Cardiac muscle cell (in vitro differentiated cells and primary cell): ENCODE measurements at places on chromosomes 7 and 10.
A peak's percentile ranks its signal among the peaks of the same experiment; 100 is the strongest.

GRCh38 chr7:7670490-7670889 lies 29.9 kb downstream of the UMAD1 start:
- no peak overlapping the region for H3K27ac ChIP-seq
- no peak for DNase-seq
- H3K36me3 ChIP-seq: no peaks in the 10 kb centered on the region
- H3K4me3 ChIP-seq: no peak overlapping the region
- H3K27me3 ChIP-seq: no peaks in the 10 kb centered on the region

GRCh38 chr7:55255496-55256445 lies 109.4 kb upstream of the LANCL2 start:
- H3K36me3 ChIP-seq: no peaks in the 10 kb centered on the region
- no peak overlapping the region for H3K27ac ChIP-seq
- DNase-seq: peak; percentile 86
- no peaks in the 10 kb centered on the region for H3K4me1 ChIP-seq

DNA sequence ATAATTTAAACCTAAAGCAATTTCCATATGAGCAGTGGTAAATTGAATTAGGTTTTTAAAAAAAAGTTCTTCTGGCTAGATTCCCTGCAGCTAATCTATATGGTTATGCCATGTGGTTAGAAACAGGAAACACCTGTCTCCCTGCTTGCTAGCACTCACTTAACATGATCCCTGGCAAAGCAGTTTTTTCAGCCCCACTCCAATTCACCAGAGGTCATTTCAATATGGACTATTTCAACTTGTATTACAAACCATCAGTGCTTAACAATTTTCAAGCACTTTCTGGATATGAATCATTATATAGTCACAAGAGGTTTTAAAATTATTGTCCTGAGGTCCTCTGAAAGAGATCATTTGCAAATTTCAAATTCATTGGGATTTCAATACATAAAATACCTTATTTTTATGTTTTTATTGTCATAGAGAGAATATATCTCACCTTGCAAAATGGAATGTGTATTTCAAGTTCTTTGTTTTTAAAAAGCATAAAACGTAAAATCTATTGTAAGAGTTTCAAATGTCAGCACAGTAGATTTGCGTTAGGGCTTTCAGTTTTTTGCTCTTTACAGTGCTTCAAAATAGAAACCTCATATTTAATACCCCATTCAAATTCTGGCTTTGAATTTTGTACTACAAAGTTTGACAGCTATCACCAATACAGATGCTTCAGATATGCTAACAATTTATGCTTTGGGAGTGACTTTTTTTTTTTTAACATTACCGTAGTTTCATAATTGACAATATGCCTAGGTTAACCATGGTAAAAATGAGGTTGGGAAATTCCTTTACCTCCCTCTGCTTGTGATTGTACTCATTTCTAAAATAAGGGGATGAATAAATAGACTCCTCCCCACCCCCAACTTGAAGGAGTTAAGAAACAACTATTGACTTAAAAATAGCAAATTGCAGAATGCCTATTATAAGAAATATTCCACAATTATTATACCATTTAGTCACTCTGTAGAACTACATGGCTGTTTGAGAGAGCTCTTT lies 117.5 kb upstream of the HGF start:
- no peak overlapping the region for H3K27ac ChIP-seq
- no peak overlapping the region for H3K4me3 ChIP-seq
- no peaks in the 10 kb centered on the region for H3K4me1 ChIP-seq
- peak; percentile 48 for DNase-seq

GRCh38 chr10:3990307-3990706 lies 205.3 kb upstream of the KLF6 start:
- no peak for DNase-seq
- H3K27ac ChIP-seq: no peak overlapping the region
- no peaks in the 10 kb centered on the region for H3K4me1 ChIP-seq
- no peaks in the 10 kb centered on the region for H3K27me3 ChIP-seq
- H3K4me3 ChIP-seq: no peak overlapping the region

DNA sequence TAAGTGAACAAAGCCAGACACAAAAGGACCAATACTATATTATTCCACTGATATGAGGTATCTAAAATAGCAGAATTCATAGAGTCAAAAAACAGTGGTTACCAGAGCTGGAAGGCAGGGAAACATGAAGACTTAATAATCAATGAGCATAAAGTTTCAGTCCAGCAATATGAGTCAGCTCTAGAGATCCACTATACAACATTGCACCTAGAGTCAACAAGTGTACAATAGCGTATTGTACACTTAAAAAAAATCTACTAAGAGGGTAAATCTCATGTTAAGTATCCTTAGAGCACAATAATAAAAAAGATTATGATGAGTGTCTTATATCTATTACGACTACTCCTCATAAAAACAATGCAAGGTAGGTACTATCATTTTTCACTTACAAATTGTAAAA lies 36.1 kb downstream of the C10orf90 start:
- no peak overlapping the region for H3K27ac ChIP-seq
- H3K4me1 ChIP-seq: no peaks in the 10 kb centered on the region
- H3K27me3 ChIP-seq: no peaks in the 10 kb centered on the region
- H3K4me3 ChIP-seq: no peak overlapping the region
- no peak for DNase-seq

DNA sequence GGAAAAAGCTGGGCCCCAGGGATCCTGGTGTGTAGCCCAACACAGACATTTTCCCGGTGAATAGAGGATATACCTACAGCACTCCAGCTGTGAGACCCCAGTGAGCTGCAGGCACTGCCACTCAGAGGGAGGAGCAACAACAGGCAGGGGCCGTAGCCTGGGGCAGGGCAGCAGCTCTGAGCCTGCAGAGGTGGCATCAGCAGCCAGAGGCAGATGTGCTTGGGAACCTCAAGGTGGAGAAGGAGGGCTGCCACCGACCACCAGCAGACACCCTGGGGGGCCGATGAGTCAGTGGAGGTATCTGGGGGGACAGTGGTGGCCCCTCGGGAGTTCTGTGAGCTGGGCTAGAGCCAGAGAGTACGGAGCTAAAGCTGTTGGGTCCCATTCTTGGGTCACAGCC lies 110.2 kb upstream of the GDF10 start:
- H3K27ac ChIP-seq: no peak overlapping the region
- H3K27me3 ChIP-seq: no peaks in the 10 kb centered on the region
- DNase-seq: no peak
- H3K4me3 ChIP-seq: no peak overlapping the region
- H3K4me1 ChIP-seq: no peaks in the 10 kb centered on the region

- H3K4me3 ChIP-seq: no peak overlapping the region
- DNase-seq: no peak
- no peaks in the 10 kb centered on the region for H3K36me3 ChIP-seq
These were observed 69.2 kb downstream of the PRTFDC1 start for GRCh38 chr10:24883176-24883575.

GRCh38 chr10:96014473-96015102 lies 28.8 kb upstream of the CCNJ start:
- H3K27me3 ChIP-seq: no peaks in the 10 kb centered on the region
- H3K27ac ChIP-seq: no peak overlapping the region
- no peak overlapping the region for H3K4me3 ChIP-seq
- no peaks in the 10 kb centered on the region for H3K36me3 ChIP-seq
- no peak for DNase-seq

GRCh38 chr7:8371742-8372141 lies 61.7 kb upstream of the NXPH1 start:
- no peak overlapping the region for H3K4me3 ChIP-seq
- DNase-seq: no peak
- H3K27me3 ChIP-seq: no peaks in the 10 kb centered on the region
- no peaks in the 10 kb centered on the region for H3K36me3 ChIP-seq
- no peak overlapping the region for H3K27ac ChIP-seq

DNA sequence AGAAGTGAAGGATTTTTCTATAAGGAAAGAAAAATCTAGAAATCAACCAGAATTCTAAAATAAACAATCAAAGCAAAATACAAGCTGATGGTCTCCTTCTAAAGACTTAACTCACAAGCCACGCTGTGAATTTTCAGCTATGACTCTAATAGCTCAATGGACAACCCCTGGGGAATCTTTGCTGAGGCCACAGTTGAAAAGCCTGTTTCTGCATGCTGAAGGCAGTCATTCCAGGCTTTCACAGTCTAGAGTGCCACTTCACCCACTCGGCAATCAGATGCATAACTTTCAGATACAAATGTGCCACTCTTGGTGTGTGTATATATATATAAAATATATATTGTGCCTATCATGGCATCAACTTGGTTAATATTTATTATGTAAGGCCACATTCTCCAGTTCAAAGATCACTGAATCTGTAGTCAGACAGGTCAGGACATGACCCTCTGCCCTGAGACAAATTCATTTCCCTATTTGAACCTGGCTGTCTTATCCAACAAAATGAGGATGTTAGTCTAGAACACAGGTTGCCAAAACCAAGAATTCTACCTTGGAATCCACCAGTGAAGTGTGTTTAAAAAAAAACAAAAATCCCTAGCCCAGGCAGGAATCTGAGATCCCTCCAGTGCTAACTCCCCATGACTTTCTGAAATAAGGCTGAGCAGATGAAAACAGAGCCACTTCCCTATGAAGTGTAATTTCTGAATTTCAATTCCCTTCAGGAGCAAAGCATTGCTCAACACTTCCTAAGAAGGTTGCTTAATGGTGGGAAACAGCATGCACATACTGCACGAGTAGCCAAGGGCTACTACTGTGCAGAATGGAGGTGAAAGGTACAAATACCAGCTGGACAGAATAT lies 9.9 kb downstream of the LIPA start:
- no peak for DNase-seq
- no peak overlapping the region for H3K4me3 ChIP-seq
- H3K36me3 ChIP-seq: no peaks in the 10 kb centered on the region
- H3K27ac ChIP-seq: no peak overlapping the region
- H3K4me1 ChIP-seq: no peaks in the 10 kb centered on the region

DNA sequence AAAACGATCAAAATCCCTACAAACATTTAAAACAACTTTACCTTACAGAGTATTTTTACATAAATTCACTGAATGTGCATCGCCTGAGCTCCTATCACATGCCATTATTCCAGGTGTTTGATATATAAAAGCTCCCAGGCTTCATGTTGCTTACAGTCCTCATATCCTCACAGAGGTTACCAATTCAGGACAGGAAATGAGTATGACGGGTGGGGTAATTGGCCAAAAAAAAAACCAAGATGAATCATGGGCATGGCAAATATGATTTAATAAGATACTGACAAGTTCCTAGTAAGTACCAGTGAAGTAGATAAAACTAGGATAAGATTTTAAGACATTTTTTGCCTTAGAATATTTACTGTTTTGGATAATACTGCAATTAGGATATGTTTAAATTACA lies 135.8 kb downstream of the KMT2E start:
- H3K27me3 ChIP-seq: no peaks in the 10 kb centered on the region
- H3K4me3 ChIP-seq: no peak overlapping the region
- peaks cover 10% of the 10 kb centered on the region for H3K4me1 ChIP-seq
- H3K27ac ChIP-seq: no peak overlapping the region
- peak; percentile 30 for DNase-seq
- H3K36me3 ChIP-seq: peaks cover 4% of the 10 kb centered on the region

GRCh38 chr10:8790390-8790789 lies 735.9 kb downstream of the GATA3 start:
- H3K27ac ChIP-seq: no peak overlapping the region
- no peaks in the 10 kb centered on the region for H3K4me1 ChIP-seq
- no peak overlapping the region for H3K4me3 ChIP-seq
- H3K27me3 ChIP-seq: no peaks in the 10 kb centered on the region
- DNase-seq: no peak

- no peaks in the 10 kb centered on the region for H3K36me3 ChIP-seq
- peak overlapping the region; percentile 95 for H3K27ac ChIP-seq
- peak overlapping the region; percentile 48 for H3K4me3 ChIP-seq
- no peaks in the 10 kb centered on the region for H3K27me3 ChIP-seq
These were observed 765 bp upstream of the LCOR start for GRCh38 chr10:96831200-96831866.

DNA sequence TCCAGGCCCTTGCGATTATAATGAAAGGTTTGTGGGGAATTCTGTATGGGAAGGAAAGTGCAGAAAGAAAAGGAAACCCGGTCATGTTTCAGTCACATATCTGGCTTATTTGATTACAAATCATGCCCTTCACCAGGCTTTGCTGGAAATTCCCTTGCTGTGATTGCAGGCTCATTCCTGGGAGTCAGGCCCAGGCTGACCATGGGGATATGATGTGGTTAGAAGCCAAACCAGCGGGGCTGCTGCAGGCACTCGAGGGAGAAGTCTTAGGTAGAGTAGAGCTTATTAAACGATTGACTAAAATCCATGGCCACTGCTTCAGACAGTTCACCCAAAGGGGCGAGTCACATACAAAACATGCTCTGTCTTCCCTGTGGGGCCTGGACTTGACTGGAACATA lies 16.2 kb downstream of the PKD1L1 start:
- DNase-seq: peak; percentile 43
- H3K4me1 ChIP-seq: no peaks in the 10 kb centered on the region
- H3K27ac ChIP-seq: no peak overlapping the region

DNA sequence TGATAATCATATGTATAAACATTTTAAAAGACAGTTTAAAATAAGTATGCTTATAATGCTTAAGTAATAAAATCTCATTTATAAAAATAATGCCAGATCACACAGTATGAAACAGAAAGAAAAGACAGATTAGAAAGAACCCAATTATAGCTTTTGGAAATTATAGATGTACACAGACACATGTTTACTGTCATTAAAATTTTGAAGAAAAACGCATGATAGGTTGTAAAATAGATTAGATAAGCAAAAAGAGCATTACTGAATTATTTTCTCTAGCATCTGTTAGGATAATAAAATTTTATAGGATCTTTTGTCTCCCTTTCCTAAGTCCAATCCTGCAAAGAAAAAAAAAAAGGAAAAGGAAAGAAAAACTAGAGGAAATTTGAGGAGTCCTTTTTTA lies 1107.3 kb upstream of the LRRN3 start:
- H3K27me3 ChIP-seq: no peaks in the 10 kb centered on the region
- no peaks in the 10 kb centered on the region for H3K4me1 ChIP-seq
- no peak overlapping the region for H3K27ac ChIP-seq
- DNase-seq: no peak
- H3K4me3 ChIP-seq: no peak overlapping the region
- H3K36me3 ChIP-seq: no peaks in the 10 kb centered on the region

DNA sequence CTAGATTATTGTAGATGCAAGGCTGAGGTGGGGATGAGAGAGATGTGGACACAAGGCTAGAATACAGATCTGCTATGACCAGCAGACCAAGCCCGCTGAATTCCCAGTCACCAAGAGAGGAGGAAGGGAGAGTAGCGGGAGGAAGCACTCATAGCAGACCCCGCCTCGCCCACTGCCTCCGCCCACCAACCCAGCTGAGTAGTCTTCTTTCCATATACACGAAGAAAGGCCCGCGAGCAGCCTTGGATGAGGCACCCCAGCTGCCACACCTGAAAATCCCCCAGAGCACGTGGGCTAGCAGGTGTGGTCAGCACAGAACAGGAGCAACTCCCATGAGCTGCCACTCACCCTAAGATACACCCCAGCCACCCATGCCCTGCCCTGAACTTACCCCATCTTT lies 7.9 kb upstream of the H2BK1 start:
- peaks cover 69% of the 10 kb centered on the region for H3K36me3 ChIP-seq
- no peak overlapping the region for H3K27ac ChIP-seq
- H3K27me3 ChIP-seq: no peaks in the 10 kb centered on the region
